ENCODE measurements at places on chromosomes 6 and 20.

GRCh38 chr6:17397764-17398194 is 4.4 kb downstream of the CAP2 start:
- no peak for DNase-seq

- no peak for DNase-seq
Observed at GRCh38 chr20:17955302-17955701, 13.3 kb downstream of the SNX5 start.

DNA sequence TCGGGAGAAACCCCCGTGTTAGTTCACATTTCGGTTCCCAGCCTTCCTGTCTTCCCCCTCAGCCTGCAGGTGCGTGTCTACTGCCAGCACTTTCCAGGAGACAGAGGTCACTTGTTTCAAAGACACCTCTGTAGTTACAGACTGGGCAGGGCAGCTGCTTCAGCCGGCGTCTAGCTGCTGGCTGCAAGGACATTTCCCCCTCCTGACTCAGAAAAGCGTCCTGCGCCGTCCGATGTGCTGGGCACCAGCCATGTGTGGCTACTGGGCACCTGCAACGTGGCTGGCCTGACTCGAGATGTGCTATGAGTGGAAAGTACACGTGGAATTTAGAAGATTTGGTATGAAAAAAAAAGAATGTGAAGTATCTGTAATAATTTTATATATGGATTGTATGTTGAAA is 37.6 kb downstream of the RRBP1 start:
- DNase-seq = no peak

DNA sequence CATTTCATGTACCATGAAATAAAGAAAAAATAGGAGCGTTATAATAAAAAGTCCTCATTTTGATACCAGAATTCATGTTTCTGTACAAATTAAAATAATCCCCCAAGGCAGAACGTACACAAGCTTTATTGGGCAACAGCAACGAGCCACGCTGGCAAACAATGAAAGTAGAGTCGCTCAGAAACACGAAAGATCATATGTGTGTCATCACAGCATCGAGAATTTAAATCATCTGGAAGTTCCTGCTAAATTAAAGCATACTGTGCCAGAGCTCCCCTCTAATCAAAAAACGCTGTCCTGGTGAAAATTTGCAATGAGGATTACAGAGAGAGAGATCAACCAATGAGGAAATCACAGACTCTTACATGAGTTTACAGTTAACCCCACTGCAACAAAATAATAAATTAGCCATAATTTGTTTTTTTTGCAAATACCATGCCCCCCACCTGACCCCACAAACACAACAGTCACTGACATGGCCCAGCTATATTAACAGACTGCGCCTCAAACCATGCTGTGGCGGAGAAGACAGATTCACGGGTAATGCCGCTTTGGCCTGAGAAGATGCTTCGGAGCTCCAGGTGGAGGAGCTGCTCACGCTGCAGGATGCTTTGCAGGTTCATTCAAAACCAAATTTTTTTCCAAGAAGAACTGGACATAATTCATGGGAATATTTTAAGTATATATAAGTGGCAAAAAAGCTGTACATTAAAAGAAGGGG is 54.3 kb upstream of the NFATC2 start:
- DNase-seq = no peak

- no peak for DNase-seq
Observed at GRCh38 chr6:57147401-57147800, 24.7 kb upstream of the BAG2 start.

GRCh38 chr6:56477241-56477640 is 165.4 kb downstream of the DST start:
- DNase-seq = no peak

DNA sequence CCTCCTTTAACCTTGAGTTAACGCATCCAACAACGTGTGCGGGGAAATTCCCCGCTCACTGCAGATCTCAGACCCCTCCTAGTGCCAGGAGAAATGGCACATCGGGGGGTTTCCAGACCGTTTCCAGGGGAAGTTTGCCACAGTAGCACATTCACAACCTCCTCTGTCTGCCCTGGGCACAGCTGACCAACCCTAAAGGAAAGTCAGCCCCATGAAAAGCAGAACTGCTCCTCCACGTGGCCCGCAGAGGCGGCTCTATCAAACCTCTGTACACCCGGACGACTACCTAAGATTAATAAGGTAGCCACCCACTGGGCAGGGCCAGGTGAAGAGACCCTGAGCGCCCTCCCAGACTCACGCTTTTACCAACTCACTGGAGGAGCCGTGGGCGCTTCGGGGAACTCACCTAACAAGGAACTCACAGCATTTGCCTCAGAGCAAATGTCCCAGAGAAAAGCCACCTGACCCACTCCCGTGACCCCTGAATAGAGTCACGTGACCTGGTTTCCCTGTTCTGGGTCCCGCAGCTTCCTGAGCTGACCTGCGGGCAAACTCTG is 93.1 kb downstream of the PRND start:
- DNase-seq = no peak

DNA sequence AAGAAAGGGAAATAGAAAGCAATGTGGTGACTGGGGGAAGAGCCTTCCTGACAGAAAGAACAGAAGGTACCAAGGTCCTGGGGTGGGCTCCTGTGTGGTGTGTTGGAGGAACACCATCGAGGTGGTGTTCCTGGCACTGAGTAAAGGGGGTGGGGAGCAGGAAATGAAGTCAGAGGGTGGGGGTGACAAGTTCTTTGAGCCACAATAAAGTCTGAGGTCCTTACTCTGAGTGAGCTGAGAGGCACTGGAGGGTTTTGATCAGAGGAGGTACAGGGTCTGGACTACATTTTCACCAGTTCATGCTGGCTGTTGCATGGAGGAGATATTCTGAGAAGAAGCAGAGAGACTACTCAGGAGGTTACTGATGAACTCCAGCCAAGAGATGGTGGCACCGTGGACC is 198.2 kb downstream of the GMPR start:
- no peak for DNase-seq

Data from LNCaP clone FGC (cell line).